ENCODE measurements at places on chromosomes 3 and 15. TPM values are rescaled to one million over a fixed set of nuclear protein-coding genes. Genes with fewer than 3 reads are reported as not detected.

DNA sequence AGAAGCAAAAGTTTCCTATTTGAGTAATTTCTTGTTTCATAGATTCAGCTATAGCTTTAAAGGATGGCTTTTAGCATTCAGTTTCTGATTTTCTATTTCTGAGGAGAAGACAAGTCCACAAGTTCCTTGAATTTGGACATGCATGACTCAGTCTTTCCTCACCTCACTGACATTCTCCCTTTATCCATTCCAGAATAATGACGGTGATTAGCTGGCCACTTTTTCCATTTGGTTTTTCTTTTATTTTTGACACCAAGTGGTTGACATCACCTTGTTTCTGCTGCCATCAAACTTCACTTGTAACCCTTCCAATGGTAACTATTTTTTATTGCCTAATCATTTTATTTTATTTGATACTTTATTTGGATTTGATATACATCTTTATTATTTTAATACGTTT lies 404.4 kb upstream of the KCNMB2 start:
- peak; percentile 89 for DNase-seq

DNA sequence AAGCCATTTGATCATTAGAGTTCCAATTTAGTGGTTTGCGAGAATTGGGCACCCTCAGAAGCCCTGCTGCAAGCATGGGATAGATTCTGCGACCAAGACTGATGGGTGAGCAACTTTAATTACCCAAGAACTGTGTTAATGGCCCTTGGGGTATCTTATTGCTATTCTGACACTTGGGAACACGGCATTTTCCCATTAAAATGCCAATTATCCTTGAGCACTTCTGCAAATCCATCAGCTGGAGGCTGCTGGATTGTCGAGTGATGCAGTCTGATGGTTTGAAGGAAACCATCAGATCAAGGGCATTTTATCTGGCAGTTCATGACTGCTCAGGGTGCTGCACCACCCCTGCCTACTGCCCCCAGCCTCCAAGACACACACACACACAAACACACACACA lies 183.6 kb upstream of the PROK2 start:
- no peak for DNase-seq

DNA sequence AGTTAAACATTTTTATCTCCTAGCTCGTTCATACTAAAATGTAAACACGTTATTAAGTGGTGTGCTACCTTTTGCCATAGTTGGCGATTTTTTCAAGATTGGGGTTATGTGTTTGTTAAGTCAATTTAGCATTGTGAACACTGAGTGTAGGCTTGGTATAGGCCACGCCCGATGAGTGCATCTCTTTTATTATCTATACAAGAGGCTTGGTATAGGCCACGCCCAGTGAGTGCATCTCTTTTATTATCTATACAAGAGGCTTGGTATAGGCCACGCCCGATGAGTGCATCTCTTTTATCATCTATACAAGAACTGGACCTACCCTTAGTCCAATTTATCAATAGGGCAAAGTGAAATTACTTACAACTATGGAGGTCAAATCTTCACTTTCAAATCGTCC lies 70.4 kb downstream of the NIPA2 start:
- no peak for DNase-seq

DNA sequence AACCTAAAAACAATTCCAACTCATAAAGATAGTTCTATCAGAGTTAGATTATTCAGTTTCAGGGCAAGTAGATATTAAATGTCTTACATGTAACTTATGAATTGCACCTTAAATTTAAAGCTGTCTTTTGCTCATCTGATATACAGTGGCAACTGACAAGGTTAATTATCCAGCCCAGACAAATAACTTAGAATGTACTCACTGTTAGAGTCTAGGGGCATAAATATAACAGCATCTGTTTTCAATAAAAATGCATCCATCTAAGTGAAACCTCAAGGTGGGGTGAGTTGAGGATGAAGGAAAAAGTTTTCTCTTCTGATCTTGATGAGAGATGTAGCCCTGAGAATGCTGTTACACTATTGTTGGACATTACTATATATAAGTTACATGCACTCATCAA lies 112.6 kb downstream of the FBN1 start:
- no peak for DNase-seq

DNA sequence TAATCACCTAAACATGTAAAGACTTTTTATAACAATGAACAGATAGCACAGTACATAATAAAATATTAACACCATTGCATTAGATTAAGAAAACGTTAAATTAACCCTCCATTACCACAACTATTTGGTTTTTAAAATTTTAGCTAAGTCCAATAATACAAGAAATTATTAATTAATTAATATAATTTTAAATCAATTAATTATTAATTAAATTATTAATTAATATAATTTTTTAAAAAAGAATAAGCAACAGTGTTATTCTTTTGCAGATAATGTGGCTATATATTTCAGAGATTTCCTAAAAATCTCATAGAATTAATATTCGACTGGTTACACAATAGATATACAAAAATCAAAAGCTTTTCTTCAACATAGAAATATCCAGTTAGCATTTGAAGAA lies 82.5 kb downstream of the ECT2 start:
- no peak for DNase-seq

GRCh38 chr3:23387286-23387918 lies 184.3 kb downstream of the UBE2E2 start:
- DNase-seq: no peak

DNA sequence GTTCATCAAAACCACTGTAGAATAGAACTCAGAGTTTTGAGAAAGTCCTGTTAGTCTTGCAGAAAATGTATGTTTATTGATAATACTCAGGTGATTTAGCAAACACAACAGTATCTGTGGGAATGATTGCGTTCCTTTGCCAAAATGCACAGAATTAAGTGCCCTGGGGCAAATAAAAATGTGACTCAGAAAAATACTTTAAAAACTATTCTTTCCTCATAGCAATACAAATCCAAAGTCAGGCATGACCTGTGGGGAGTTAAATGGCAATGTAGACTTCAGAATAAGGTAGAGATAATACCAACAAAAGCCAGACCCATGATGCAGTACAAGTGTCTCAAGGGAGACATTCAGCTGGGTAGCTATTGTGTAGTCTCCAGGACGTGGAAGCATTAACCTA lies 72.3 kb upstream of the SNTN start:
- no peak for DNase-seq

Gene CHP1
- total RNA-seq: 84.7 TPM

DNA sequence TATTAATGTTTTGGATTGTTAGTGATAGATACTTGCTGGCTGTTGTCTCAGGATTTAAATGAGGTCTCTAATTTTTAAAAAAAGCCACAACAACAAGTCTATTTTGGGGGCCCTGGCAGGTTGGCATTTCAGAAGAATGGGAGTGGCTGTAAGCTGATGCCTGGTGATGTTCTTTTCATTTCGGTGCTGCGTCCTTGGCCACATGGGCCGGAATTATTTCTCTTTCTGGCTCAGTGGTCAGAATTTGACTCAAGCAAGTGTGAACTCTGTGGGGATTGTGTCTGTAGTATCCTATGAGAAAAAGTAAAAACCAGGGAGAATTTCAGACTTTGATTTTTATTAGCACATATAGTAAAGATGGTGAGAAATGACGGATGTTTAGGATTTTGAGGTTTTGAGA lies 203.0 kb downstream of the AKAP13 start:
- DNase-seq: no peak

Gene DCLK3
- total RNA-seq: under 0.01 TPM

DNA sequence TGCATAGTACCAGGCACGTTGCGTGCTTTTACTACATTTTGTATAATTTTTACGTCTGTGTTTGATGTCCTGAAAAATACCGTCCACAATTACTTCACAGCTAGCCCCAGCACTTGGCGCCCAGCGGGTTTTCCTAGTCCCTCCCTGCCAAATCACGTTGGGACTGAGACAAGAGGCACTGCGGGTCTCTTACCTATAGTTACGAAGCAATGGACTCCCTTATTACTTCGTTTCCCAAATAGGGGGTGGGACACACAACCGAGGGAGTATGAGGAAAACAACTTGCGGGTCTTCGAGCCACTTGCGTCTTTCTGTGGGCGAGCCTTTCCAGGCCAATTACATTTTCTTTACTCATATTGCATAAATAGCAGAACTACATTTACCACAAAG lies 620 bp upstream of the CMSS1 start:
- DNase-seq: no peak

- DNase-seq: peak; percentile 39
These were observed 18.4 kb downstream of the GYG1 start for GRCh38 chr3:149009732-149010131.

Gene SLC12A1
- not detected for total RNA-seq

DNA sequence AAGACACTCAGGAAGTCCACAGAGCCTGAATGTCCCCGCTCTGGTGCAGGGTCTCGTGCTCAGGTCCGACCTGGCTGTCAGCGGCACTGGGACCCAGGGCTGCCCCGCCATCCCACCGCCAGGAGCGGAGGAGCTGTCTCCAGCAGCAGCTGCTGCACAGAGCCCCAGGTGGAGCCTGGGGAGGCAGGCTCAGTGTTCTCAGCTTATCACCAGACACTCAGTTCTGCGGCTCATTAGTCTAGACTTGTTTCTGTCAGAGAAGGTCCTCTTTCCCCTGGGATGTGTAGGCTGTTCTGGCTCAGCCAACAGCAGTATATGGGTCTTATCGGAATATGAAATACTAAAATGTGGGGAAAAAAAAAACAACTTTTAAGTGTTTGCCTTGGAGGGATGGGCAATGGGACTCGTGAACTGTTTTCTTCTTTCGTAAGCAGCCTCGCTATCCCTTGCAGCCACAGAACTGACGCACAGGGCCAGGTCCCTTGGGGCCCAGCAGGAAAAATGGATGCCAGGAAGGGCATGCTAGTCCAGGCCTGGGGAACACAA lies 75.9 kb downstream of the KLF13 start:
- DNase-seq: peak; percentile 62

GRCh38 chr3:113275929-113276750 lies 64.8 kb downstream of the BOC start:
- DNase-seq: peak; percentile 71

- DNase-seq: peak; percentile 39
These were observed 62.3 kb downstream of the MEIS2 start for GRCh38 chr15:37037850-37038715.

GRCh38 chr3:42101048-42101447 lies 9.9 kb downstream of the TRAK1 start:
- DNase-seq: peak; percentile 84

Gene CPNE9
- total RNA-seq: not detected

Gene KLHL18
- 20.1 TPM for total RNA-seq

- DNase-seq: peak; percentile 83
These were observed 1.7 kb upstream of the GPR87 start for GRCh38 chr3:151318313-151318712.

GRCh38 chr3:10194328-10195071 lies 29.8 kb downstream of the IRAK2 start:
- DNase-seq: no peak

DNA sequence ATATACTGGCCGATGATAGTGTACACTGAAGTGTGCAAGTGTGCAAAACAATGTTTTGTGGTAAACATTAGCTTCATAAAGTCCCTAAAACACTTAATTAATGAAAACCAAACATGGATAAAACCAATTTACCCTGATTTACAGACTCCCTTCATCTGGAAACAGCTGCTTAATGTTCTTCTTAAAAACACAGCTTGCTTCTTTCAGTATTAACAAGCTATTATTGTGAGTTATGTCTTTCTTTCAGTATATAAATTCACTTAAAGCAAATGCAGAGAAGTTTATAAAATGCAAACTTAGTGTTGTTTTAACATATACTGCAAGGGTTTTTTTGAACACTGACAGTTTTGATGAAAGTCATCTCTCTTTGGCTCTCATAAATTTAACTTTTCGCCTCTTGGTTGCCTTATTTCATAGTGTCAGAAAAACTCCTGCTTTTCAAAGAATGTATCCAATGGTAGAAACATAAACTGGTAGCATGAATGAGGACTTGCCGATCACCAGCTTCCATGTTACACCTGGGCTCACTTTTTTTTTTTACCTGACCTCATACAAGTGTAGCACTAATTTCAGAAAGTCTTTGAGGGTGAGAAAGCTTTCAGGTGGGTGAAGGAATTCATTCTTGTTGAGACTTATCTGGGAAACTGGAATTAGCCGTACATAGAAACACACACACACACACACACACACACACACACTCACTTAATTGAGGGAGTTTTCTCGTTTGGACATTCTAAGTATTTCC lies 532.2 kb downstream of the ROBO2 start:
- DNase-seq: peak; percentile 15

GRCh38 chr15:101438482-101439284 lies 50.8 kb downstream of the PCSK6 start:
- DNase-seq: no peak

Gene ST6GAL1
- 0.83 TPM for total RNA-seq

Gene ITGA11
- total RNA-seq: 29.6 TPM

DNA sequence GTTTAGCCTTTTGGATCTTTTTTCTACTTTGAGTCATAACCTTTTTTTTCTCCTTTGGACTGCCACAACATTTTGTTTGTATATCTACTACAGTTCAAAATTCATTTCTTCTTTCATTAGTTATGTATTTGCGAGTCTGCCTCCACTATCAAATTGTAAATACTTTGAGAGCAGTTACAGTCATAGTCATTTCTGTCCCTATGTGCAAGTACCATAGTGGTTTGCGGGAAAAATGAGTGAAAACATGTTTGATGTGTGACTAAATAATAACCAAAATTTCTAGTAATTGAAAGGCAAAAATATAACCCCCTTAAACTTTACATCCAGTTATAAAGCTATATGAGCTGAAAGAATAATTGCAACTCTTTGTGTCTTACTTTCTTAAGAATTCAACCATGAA lies 45.8 kb upstream of the CCDC50 start:
- no peak for DNase-seq

GRCh38 chr3:24765399-24765798 lies 270.7 kb upstream of the THRB start:
- DNase-seq: no peak

DNA sequence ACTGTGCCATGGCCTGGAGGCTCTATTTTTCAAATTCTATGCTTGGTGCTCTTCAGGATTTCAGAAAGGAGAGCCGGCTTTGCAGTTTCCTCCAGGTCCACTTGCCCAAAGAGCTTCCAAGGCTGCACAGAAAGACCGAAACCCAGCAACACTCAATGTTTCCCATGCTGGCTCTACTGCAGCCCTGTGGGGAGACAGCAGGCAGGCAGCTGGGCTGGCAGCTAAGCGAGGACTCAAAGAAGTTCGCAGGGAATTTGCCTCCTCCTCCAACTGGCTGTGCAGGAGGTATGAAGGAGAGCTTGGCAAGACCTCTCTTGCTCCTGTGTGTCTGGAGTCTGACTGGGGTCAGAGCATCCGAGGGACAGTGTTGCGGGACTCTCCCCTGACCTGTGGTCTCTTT lies 17.4 kb upstream of the ITGA11 start:
- DNase-seq: no peak

Gene SERPINI1
- 1.3 TPM for total RNA-seq

Gene XIRP1
- total RNA-seq: not detected

DNA sequence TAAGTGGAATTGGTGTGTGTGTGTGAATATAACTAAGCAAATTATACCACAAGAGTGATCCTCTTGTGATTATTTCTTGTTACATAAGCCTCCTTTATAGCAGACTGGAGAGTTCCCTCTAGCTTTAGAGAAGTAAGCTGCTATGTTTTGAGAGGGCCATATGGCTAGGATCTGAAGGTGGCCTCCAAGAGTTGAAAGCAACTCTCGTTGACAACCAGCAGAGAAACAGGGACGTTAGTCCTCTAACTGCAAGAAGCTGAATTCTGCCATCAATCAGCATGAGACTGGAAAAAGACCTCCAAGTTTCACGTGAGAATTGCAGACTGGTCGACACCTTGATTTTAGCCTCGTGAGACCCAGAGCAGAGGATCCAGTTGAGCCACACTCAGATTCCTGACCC lies 278.5 kb upstream of the ZNF717 start:
- no peak for DNase-seq

Data from fibroblast of lung (primary cell).